ENCODE measurements at places on chromosomes 12 and 14.

GRCh38 chr12:92341065-92341668 is 195.5 kb upstream of the BTG1 start:
- DNase-seq, result no peak

GRCh38 chr14:21097636-21098075 is 799 bp downstream of the ZNF219 start:
- no peak for DNase-seq

DNA sequence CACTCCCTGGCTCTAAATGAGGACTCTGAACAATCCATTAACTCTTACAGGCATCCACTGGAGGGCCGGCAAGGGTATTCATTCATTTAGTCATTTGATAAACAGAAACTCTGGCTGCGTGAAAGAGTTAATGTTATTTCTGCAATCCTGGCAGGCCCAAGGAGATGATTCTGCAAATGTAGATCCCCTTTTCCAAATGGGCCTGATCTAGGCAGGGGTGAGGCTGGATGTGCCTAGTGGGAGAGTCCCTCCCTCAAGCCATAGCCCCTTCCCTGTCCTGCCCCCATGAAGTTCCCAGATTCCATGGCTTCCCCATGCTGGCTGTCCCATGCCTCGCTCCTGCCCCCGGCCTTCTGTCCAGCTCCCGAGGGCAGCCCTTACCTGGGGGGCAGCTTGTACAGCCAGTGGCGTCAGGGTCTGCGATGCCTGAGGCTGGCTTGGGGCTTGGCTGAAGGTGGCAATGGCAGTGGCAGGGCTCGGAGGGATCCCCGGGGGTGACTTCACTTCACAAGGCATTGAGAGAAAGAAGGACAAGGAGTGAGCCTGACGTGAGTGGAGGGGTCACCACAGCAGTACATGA is 18.4 kb downstream of the POU6F1 start:
- no peak for DNase-seq

- no peak for DNase-seq
Observed at GRCh38 chr14:91899213-91899612, 31.9 kb upstream of the TC2N start.

GRCh38 chr12:38907201-38907923 is 2.0 kb upstream of the CPNE8 start:
- no peak for DNase-seq

GRCh38 chr12:120762086-120762485 is 36.5 kb downstream of the ACADS start:
- DNase-seq, result no peak

DNA sequence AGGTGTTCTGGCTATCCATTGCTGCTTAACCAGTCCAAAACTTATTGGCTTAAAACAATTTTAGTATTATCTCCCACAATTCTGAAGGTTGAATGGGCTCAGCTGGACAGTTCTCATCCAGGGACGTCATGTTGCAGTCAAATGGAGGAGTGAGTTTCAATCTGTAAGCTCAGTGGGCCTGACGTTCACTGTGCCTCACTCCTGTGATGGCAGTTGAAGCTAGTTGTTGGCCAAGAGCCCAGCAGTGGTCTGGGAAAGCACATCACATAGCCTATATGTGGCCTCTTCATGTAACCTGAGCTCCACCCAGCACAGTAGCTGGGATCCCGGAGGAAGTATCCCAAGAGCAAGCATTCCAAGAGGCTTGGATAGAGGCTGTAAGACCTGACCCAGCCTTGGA is 40.6 kb upstream of the CDKN3 start:
- no peak for DNase-seq

- DNase-seq, result no peak
Observed at GRCh38 chr14:104821229-104821945, 20.5 kb downstream of the ZBTB42 start.

DNA sequence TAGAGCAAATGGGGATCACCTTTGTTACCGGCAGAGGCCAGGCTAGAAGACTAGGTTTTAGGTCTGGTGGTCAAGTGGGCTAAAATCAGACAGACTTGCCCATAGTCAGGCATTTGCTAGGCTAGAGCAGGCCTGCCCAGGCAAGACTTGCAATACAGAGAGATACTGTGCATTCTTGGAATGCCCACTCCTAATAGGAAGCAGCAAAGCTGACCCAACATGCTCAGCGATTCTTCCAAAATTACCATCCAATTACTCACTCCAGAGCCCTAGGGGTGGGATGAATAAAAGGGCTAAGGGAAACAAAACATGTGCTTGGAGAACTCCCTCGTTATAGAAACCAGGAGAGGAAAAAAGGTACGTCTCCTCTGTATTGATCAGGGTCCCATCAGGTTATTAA is 187.8 kb upstream of the AMIGO2 start:
- DNase-seq, result no peak

- DNase-seq, result no peak
Observed at GRCh38 chr14:76467711-76468155, 91.8 kb downstream of the ESRRB start.

- DNase-seq, result no peak
Observed at GRCh38 chr14:65972346-65972870, 513.8 kb upstream of the CCDC196 start.

- DNase-seq, result no peak
Observed at GRCh38 chr14:59629444-59630287, 53.1 kb upstream of the CCDC175 start.

DNA sequence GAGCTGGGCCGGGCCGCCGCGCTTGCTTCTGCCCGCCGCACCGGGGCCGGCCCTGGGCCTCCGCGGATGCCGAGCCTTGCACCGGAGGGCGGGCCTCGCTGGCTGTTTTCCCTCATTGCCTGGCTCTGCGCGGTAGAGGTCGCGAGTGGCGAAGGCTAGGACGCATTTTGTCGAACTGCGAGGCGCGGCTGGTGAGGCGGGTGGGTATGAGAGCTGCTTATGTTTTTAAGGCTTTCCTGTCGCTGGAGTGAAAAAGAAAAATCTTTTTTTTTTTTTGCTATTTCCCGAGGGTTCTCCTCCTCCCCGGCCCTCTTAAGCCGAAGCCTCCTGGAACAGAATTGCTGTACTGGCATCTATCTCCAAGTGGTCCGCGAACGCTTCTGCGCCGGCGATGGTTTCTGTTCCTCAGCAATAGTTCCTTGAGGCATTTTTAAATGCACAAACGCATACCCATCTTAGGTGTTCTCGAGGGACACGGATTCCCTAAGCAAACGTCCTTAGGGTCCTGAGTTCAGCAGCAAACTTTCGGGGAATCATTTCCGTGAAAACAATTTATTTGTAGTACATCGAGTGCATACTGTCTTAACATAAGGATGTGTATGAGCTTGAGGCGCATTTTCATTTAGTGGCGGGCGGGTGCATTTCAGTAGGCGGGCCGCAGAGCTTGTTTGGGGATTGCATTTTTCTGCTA is 631 bp downstream of the RESF1 start:
- no peak for DNase-seq

- no peak for DNase-seq
Observed at GRCh38 chr12:50085615-50086072, 502 bp downstream of the SMARCD1 start.

- DNase-seq, result no peak
Observed at GRCh38 chr14:36974985-36975384, 197.4 kb downstream of the SLC25A21 start.

DNA sequence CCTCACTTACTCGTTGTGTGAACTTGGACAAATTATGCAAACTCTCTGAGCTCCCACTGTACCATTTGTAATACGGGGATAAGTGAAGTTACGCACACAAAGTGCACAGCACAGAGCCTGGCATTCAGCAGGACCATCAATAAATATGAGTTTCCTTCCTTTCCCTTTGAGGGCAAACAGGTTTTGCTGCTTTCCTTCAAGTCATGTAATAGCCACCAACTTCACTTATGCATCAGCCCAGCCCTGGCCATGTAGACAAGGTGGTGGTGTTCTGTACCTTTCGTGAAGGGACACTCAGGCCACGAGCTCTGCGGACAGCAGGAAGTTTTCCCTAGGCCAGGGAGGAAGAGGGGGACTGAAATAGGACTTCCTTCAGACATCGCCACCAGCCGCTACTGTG is 272.7 kb downstream of the CACNA1C start:
- DNase-seq, result no peak

DNA sequence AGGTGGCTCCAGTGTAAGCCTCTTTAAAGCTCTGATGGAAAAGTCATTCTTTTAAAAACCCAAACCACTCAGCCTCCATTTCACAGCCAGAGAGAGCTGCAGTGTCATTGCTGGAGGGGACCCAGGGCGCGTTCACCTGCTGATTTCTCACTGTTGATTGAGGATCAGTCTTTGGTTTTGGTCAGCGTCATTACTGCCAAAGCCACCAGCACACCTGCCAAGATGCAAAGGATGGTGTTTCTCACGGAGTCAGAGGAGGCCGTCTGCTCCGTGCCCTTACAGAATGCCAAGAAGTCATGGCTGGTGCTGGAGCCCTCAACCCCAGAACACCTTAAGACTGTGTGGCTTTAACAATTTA is 32.8 kb upstream of the BATF start:
- no peak for DNase-seq

DNA sequence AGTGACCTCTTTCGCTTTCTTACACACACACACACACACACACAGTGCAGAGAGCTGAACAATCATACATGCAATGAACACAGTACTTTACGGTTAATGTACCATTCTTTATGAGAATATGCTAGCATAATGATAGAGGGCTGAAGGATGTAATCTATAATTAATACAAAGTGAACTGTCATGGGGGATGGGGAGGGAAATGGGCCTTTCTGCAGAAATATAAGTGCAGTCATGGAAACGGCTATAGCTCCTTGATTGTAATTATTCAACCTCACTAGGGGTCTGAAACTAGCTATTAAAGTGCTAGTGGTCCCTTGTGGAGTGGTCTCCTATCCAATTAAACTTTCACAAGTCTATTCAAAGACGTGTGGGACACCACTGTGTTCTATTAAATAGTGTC is 443.2 kb upstream of the FOXG1 start:
- no peak for DNase-seq

All from cortex of kidney (tissue), 1 donor.